Bronchial epithelial cell (primary cell): ENCODE measurements at places on chromosomes 5 and 9. TPM values are rescaled to one million over a fixed set of nuclear protein-coding genes. Genes with fewer than 3 reads are reported as not detected.
A peak's percentile ranks its signal among the peaks of the same experiment; 100 is the strongest.

The MEIKIN gene
- not detected in 2 replicates for total RNA-seq

The CCDC192 gene
- not detected in 2 replicates for total RNA-seq

The GABRA1 gene
- not detected in 2 replicates for total RNA-seq

The EIF4E1B gene
- total RNA-seq = not detected in 2 replicates

GRCh38 chr9:14315875-14316601 lies 2.1 kb upstream of the NFIB start:
- peak; percentile 20 for DNase-seq

DNA sequence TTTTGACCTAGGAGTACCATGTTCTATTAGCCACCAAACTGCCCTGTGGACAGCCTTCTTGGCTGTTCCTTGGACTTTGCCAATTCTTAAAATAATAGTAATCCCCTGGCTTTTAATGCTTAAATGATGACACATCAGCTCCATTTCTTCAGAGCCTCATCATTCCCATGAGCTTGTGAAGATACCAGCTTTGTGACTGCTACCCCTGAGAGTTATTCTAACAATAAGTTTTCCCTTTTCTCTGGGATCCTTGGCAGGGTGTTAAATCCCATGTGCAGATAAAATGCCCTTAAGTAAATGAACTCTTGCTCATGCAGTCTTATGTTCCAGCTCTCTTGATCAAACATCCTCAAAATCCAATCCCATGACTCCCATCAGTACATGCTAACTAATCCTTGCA lies 415.3 kb downstream of the CETN3 start:
- peak; percentile 7 for DNase-seq

GRCh38 chr9:104263942-104264341 lies 169.8 kb downstream of the SMC2 start:
- DNase-seq = no peak

DNA sequence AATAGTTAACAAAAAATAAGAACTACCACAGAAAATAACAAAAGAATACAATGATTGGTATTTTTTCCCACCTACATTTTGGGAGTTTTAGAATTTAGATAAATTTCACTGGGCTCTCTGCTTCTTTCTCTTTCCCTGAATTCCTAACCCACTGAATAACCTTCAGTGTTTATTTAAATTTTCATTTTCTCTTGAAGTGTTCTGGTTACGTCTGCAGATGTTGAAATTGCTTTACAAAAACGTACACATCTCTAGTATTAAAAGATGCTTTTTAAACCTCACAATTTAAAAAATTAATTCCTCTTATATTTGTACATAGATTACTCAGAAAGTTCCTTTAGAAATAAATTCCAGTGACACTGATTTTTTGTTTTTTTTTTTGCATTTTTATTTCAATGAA lies 158.7 kb upstream of the TUT7 start:
- no peak for DNase-seq

DNA sequence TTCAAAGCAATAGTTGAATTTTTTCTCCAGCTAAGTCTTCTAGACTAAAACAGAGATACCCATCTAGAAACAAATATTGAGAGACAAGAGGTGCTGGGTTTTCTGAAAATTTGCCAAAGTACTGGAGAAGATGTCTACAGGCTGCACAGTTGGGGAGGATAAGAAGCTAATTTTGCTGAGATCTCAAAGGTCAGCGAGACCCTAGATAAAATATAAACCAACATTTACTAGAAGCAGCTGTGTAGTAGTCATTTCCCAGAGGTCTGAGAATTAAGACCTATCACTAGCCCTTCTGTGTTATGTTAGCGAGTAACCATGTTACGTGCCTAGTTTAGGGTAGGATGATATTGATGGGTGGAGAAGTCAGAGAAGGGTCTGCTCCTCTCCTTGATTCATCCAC lies 208.5 kb upstream of the TNC start:
- no peak for DNase-seq

- DNase-seq = no peak
Observed at GRCh38 chr9:21522348-21522747, 40.2 kb upstream of the IFNE start.

GRCh38 chr9:12972608-12973589 lies 198.1 kb downstream of the LURAP1L start:
- no peak for DNase-seq

- peak; percentile 27 for DNase-seq
Observed at GRCh38 chr9:13279284-13280141, at the start of gene MPDZ. Gene MPDZ (minus strand): TSS chr9:13279692. CDS start chr9:13250315, 29,377 bp downstream.

- DNase-seq = peak; percentile 9
Observed at GRCh38 chr9:121232251-121232650, 30.6 kb upstream of the RAB14 start.

DNA sequence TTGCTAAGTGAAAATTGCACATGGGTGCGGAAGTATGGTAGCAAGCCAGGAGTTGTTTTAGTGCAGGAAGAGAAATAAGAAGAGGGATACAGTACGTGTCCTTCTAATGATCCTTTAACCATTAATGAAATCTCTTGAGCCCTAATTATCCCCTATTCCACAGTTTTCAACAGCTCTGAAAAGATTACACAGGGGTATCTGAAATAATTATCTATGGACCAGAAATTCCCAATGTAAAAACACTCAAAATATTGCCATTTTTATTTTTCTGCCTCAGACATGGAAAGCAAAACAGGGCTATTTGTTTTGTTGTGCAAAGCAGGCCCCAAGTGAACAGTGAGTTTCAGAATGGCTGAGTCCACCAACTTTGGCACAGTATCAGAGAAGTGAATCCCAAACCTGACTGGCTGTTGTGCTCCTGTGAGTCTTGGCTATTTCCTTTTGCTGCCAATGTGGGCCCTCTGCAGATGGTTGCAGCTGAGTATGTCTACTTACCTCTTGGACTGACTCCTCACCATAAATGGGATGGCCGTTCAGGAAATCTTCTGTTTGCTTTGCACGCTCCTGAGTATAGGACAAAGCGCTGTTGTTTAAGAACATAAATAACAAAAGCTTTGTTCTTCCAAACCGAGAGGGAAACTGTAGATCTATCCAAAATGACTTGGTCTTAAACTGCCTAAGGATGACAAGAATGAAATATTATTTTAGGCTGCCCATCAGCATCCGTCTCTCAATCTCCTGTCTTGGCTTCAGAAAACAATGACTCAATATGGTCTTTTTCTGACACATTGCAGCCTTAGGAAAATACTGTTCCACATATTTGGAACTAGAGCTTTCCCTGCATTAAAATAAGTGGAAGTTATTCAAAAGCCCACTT lies 204.1 kb downstream of the DEPDC1B start:
- DNase-seq = no peak

GRCh38 chr5:142798099-142798770 lies 28.1 kb downstream of the ARHGAP26 start:
- no peak for DNase-seq

DNA sequence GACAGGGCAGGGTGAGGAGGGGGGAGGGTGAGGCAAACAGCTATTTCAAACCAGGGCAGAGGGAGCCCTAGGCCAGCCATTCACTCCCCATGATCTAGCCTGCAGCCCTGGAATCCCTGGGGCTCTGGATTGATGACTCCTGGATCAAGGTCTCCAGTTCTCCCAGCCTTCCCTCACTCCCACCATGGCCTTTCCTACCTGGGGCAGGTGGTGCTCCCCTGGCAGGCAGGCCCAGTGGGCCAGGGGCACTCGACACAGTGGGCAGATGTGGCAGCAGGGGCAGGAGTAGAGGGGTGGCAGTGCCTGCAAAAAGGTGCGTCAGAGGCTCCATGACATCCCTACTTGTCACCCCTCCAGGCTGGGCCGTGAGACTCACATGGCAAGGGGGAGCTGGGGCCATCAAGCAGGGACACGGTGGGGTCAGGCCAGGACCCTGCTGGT lies 6.0 kb downstream of the KIF12 start:
- DNase-seq = no peak
